Stimulated activated CD4-positive, alpha-beta T cell treated with anti-CD3 and anti-CD28 coated beads, Interleukin-15, amount 100 ng/mL, for 1 hour (primary cell): ENCODE measurements at places on chromosomes 7 and 10.

GRCh38 chr7:96182424-96183158, 139.3 kb downstream of the SLC25A13 start:
- DNase-seq: no peak

- DNase-seq: no peak
These were observed 53.4 kb downstream of the HSPA12A start for GRCh38 chr10:116688741-116689495.

DNA sequence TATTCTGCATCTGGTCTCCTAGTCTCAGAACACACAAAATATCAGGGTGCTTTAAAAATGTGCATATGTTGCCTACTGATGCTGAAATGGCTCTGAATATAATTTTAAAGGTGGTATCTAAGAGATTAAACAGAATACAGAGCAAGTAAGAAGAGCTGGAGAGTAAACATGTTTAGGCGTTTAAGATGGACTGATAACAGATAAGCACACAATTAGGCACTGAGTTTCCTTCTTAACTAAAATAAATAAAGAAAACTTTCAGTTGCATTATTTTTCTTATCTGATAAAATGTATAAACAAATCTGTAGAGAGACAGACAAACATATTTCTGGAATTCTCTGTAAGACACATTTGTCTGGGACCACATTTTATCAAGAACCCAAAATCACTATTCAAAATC, 35.6 kb upstream of the DGKB start:
- no peak for DNase-seq

DNA sequence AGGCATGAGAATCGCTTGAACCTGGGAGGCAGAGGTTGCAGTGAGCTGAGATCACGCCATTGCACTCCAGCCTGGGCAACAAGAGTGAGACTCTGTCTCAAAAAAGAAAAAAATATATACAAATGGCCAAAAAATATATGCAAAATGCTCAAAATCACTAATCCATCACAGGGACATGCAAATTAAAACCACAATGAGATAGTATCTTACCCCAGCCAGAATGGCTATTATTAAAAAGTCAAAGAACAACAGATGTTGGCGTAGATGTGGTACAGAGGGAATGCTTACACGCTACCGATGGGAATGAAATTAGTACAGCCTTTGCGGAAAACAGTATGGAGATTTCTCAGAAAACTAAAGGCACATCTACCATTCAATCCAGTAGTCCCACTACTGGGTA, 17.4 kb downstream of the SNX8 start:
- DNase-seq: no peak

GRCh38 chr10:112809736-112810135, 140.3 kb upstream of the TCF7L2 start:
- no peak for DNase-seq

- DNase-seq: no peak
These were observed 4.9 kb downstream of the PTEN start for GRCh38 chr10:87868277-87868676.

GRCh38 chr7:159141660-159142059, 3.0 kb downstream of the VIPR2 start:
- DNase-seq: no peak

- no peak for DNase-seq
These were observed 39.1 kb downstream of the TASOR2 start for GRCh38 chr10:5723692-5724091.

GRCh38 chr7:105295596-105296352, 92.9 kb downstream of the SRPK2 start:
- no peak for DNase-seq

DNA sequence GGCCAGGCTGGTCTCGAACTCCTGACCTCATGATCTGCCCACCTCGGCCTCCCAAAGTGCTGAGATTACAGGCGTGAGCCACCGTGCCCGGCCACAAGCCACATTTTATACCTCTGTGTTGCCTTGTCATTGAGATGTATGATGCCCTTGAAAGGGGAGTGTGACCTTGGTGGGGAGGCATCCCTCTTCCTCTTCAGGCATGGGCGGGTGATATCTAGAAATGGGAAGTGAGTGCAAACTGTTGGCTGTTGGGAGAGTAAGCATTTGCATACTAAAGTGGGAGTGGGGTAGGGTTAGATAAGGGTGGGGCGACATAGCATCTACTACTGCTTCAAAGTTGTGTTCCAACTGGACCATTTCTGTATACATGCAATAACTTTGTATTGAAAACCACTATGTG, 20.1 kb downstream of the RP9 start:
- no peak for DNase-seq

- no peak for DNase-seq
These were observed 2.0 kb downstream of the ZSCAN25 start for GRCh38 chr7:99618726-99619125.

DNA sequence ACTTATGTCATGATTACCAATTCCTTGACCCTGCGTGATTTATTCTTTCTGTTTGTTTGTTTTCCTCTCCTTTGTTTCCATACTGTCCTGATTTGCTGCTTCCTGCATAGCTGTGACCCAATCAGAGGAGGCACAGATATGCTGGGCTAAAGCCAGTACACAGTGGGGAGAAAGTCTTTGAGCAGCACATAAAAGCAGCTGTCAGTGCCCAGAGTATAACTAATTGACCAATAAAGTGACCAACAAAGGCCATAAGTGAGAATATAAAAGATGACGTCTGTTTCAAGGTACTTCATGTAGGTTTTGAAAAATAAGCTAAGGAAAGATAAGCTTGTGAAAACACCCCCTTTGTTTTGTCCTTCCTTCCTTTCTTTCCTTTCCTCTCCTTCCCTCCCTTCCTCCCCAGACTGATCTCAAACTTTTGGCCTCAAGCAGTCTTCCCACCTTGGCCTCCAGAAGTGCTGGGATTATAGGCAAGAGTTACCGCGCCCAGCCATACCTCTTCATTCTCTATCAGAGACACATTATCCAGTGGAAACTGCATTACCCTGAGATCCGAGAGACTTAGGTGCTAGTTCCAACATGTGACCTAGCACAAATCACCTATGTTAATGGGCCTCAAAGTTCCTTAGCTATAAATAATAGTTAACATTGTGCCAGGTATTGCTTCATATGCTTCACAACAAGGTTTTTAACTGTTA, 17.0 kb downstream of the BCAP29 start:
- DNase-seq: no peak

GRCh38 chr7:84589012-84589411, 394.4 kb upstream of the SEMA3A start:
- no peak for DNase-seq

DNA sequence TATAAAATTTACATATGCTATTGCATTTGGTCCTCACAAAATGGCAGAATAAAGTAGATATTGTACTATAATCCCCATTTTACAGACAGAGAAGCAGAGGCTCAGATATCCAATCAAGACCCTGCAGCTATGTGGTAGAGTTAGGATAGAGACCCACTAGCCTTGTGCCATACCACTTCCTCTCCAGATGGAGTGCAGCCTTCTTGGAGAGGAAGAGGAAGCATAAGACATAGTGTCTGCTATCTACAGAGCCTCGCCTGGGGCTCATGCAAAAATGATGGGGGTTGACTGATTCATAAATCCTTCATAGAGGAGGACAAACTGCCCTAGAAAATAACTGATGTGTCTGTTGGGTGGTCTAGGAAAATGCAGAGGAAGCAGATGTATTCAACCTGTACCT, 447.3 kb downstream of the KCNMA1 start:
- no peak for DNase-seq

- no peak for DNase-seq
These were observed 29.6 kb upstream of the DKK1 start for GRCh38 chr10:52284416-52285013.

DNA sequence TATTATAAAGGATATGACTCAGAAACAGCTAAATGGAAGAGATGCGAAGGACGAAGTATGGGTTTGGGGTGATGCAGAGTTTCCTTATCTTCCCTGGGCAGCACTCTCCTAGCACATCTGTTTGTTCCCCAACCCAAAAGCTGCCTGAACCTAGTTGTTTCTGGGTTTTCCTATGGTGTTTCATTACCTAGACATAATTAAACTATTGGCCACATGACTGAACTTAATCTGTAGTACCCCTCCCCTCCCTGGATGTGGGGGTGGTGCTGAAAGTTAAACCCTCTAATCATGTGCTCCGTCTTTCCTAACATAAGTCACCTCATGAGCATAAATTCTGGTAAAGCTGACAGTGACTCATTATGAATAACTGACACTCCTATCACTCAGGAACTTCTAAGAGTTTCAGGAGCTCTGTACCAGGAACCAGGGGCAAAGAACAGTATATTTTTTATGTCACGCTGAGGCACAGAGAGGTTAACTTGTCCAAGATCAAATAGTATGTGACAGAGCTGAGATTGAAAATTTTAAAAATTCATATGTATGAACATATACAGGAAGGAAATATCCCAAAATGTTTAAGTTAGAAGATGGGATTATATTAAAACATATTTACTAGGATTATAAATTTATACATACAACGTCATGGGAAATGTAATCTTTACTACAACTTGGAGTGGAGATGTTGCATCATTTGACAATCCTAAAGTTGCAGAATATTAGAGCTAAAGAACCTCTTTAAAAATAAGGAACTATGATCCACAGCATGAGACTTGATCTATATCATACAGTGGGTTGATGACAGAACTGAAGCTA, 4.8 kb downstream of the STRIP2 start:
- peak; percentile 16 for DNase-seq

- DNase-seq: no peak
These were observed 19.7 kb downstream of the ZNF783 start for GRCh38 chr7:149281508-149282330.

DNA sequence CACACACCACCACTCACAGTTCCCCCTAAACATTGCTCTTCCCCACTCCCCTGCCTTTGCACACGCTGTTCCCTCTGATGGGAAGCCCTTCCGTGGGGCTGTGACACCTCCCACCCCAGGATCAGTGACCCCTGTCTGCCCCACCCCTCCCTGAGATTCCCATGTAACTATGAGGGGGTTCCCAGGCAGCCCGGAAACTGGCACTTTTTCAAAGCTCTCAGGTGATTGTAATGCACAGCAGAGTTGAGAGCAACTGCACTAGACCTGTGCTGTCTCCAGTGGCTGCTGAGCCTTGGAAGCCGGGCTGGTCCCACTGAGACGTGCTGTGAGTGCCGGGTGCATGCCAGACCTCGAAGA, 29.8 kb downstream of the GPRIN2 start:
- no peak for DNase-seq

- DNase-seq: no peak
These were observed 23.0 kb upstream of the ING3 start for GRCh38 chr7:120927454-120928103.

DNA sequence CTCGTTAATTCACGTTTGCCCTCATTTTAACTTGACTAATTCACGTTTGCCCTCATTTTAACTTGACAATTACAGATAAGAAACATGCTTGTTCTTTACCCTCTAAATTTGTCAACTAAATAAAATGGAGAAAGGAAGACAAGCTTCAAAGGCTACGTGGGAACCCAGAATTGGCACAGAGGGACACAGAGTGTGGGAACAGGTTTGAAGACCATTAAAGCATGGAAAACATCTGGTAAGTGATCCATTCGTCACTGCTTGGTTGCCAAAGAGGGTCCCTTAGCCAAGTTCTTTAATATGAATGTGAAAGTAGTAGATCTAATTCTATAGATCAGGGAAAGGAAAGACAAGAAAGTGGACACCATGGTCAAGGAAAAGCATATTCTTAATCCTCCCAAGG, 57.2 kb downstream of the ITIH5 start:
- no peak for DNase-seq

GRCh38 chr10:44972874-44973306, 5.7 kb downstream of the DEPP1 start:
- DNase-seq: no peak

- no peak for DNase-seq
These were observed 416.1 kb downstream of the LRMDA start for GRCh38 chr10:75847477-75847876.

DNA sequence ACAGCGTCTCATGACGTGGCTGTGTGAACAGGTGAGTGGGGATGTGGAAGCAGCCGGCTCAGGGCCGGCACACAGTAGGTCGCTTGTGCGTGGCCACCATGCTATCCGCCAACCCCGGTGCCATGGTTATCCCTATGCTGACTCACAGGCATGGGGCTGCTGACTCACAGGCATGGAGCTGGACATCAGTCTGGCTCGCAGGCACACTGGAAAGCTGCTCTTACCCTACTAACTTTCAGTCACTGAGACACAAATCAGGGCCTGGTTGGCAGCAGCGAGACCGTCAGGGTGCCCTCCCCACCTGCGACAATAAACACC, 341.9 kb downstream of the PTPRN2 start:
- DNase-seq: no peak

DNA sequence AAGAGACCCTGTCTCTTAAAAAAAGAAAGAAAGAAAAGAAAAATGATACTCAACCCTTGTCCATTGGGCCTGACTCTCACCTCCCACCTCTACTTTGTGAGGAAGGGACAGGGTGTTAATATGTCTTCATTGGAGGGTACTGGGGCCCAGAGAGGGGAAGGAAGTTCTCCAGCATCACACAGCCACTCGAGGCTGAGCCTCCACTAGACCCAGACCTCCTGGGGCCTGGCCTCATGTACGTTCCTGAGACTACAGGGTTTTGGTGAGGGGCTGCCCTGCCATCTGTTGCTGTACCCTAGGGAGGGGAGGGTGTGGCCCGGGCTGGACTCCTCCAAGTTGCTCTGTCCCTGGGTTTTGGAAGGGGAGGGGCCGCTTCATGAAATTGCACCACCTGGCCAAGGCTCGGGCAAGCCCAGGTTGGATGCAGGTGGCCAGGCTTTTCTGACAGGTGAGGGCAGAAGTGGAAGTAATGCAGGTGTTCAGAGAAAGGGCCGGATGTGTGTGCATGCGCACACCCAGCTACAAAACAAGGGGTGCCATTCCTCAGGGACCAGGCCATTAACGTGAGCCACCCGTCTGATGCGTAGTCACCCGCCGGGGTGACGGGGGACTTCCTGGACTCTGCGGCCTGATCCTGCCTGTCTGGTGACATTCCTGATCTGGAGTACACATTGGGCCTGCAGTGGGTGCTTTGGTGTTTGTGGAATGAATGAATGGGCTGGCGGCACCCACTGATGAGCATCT, 21.7 kb downstream of the GTF2IRD1 start:
- DNase-seq: no peak

- DNase-seq: no peak
These were observed 341.5 kb upstream of the AOAH start for GRCh38 chr7:37065779-37066271.

GRCh38 chr10:93773120-93773519, 15.4 kb downstream of the LGI1 start:
- DNase-seq: no peak
